ENCODE measurements at places on chromosomes 12 and 14.

- no peak for DNase-seq
Observed at GRCh38 chr12:71555191-71555590, 108.5 kb downstream of the ZFC3H1 start.

GRCh38 chr14:69242311-69243224, 17.4 kb upstream of the GALNT16 start:
- DNase-seq = peak; percentile 21

DNA sequence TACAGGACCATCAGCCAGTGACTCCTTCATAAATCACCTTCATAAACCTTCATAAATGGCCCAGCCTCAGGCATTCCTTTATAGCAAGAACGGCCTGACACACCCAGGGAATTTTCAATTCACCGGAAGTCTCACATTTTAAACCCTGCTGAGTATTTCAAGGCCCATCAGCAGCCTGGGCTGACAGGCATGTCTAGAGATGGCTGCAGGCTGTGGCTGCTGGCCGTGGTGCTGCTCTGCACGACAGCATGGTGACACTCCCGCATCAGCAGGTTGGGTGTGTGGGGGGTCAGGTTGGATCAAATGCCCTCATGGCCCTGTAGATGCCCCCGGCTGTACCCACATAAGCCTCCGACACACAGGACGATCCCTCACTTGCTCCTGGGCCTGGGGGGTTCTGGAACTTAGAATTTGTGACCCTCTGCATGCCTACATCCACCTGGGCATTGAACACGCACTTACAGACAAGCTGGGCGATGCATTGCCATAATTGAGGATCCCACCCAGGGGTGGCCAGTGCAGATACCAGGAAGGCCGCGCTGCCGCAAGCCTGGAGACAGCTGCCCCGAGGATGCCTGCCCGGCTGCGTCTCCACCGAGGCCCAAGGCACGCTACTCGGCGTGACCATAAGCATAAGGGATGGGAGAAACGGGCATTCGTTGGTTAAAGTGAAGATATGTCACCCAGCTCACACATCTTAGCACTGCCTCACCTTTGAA, 124.3 kb downstream of the PIWIL1 start:
- no peak for DNase-seq

GRCh38 chr14:90648421-90648820, 167.8 kb downstream of the TTC7B start:
- DNase-seq = no peak

DNA sequence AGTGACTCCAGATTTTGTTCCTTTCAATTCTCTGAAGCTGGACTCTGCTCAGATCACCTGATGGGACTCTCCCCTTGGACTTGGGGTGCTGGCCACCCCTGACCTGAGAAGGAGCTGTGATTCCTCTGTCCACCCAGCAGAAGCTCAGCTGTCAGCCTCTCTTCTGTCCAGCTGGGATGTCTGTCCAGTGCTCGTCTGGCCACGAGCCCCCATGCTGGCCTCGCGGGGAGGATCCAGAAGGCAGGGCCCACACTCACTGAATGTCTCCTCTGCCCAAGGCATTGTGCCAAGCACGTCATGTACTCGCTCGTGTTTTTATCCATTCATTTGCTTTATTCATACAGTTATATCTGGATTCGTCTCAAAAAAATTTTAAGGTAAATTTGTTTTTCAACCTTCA, 14.2 kb upstream of the SLC24A4 start:
- no peak for DNase-seq

GRCh38 chr12:108538146-108538545, 22.8 kb downstream of the SART3 start:
- no peak for DNase-seq

DNA sequence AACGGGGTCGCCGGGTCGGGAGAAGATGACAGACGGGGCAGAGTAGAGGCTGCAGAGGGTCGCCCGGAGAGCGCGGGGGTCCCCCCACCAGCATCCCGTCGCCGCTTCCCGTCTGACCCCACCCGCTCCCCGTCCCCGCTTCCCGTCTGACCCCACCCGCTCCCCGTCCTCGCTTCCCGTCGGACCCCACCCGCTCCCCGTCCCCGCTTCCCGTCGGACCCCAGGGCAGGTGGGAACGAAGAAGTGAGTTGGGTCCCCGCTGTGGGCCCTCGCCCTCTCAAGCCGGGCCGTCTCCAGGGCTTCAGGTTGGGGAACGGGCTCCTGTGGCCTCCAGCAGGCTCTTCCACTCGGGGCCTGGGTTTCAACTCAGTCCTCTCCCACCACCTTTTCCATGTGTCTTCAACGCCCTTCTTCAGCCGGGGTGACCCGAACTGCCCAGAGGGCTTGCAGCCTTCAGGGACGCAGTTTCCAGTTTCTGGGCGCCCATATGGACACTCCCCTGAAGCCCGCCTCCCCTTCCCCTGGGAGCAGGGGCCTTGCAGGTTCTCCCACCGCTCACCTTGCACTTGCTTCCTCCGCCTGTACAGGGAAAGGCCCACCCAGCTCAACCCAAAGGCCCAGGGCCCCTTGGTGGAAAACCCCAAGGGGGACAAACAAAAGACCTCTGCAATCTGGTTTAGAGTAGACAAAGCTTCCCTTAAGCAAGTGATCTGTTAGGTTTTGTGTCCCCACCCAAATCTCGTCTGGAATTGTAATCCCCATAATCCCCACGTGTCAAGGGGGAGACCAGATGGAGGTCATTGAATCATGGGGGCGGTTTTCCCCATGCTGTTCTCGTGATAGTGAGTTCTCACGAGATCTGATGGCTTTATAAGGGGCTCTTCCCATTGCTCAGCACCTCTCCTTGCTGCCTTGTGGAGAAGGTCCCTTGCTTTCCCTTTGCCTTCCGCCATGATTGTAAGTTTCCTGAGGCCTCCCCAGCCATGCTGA, 66.5 kb downstream of the TNFAIP2 start:
- DNase-seq = no peak

DNA sequence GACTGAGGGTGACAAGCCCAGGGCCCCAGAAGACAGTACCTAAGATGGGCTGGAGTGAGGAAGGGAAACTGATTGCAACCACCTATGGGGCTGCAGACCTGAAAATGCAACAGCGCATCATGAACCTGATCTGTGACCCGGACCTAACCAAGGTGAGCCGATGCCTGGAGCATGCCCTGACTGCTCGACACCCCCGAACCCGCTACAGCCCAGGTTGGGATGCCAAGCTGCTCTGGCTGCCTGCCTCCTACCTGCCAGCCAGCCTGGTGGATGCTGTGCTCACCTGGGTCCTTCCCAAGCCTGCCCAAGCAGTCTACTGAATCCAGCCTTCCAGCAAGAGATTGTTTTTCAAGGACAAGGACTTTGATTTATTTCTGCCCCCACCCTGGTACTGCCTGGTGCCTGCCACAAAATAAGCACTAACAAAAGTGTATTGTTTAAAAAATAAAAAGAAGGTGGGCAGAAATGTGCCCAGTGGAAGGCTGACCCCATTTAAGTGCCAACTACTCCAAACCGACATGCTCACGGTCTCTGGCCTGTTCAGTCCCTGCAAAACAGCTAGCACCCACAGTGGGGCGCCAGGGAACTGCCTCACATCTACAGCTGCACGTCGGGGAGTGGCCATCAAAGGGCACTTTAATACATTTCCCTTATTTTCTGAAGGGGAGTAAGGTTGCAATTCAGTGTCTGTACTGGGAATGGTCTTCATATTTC, 4.2 kb downstream of the RDH5 start:
- peak; percentile 56 for DNase-seq

GRCh38 chr12:7042842-7043241, 17.7 kb upstream of the C1S start:
- DNase-seq = no peak

- no peak for DNase-seq
Observed at GRCh38 chr12:10512798-10513197, 7.1 kb downstream of the EIF2S3B start.

- no peak for DNase-seq
Observed at GRCh38 chr12:52126050-52126604, 46.6 kb downstream of the SMIM41 start.

GRCh38 chr12:50187084-50187900, 20.1 kb upstream of the CERS5 start:
- no peak for DNase-seq

GRCh38 chr12:79344855-79345847, 345.6 kb downstream of the PAWR start:
- DNase-seq = no peak

DNA sequence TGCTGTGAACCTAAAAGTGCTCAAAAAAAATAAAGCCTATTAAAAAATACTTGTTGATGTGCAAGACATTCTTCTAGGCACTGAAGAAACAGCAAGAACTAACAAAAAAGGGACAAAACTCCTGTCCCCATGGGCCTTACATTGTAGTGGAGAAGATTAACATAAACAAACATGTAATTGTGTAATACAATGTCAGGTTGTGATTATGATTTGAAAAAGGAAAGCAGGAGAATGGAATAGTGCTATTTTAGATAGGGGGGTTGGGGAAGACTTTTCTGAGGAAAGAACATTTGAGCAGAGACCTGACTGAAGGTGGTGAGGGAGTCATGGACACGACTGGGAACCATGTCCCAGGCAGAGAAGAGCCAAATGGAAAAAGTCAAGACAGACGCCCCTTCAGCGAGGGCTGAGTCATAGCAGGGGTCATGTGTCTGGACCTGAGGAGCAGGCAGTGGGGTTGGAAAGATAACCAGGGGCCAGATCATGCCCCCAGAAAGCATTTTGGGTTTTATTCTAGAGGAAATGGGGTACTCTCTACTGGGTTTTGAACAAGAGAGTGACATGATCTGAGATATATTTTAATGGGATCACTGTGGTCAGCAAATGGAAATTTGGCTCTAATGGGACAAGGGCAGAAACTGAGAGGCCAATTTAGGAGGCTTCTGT, 19.4 kb upstream of the IFNG start:
- DNase-seq = no peak

- DNase-seq = no peak
Observed at GRCh38 chr14:31320216-31320615, 100.1 kb downstream of the HEATR5A start.

DNA sequence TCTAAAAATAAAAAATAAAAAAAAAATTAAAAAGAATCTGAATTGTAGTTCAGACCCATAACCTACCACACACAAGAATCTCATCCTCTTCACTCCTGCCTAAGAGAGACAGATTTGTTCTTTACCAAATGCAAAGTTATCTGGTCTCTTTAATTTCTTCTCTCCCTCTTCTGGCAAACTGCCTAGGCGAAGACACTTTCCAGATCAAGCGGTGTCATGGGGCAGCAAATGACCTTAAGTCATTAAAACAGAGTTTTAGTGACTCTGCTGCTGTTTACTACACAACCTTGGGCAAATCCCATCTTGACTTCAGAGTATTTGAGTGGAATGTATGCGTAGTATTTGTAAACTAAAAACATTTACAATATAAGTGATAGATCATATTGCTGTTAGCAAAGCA, 60.9 kb upstream of the NID2 start:
- no peak for DNase-seq

GRCh38 chr12:25207411-25207810, 12.4 kb downstream of the ETFRF1 start:
- no peak for DNase-seq

DNA sequence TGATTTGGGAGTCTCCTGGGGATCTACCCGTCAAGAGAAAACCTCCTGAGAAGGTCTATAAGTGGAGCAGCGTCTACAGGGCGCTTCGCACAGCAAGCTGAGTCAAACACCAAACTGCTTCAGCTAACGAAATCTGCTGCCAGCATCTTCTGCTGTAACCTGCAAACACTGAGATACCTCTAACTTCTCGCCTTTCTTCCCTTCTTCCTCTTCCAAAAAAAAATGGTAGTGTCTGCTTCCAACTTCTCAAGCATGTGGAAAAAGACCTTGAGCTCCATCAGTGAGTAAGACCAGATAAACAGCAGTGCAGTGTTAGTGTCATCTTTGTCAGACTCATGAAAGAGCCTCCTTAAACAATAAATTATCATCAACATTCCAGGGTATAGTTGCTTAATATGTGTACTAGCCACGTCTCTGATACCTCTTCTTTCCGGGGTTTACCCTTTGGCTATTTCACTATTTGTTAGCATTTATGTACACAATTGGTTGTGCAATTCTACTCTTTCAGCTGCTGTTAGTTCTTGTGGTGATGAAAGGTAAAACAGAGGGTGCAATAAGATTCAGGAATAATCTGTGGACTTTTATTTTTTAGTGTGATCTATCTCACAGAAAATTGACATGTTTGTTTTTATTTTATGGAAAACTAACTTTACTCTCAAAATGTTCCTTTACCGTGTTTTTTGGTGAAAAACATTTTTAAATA, 81.6 kb downstream of the LLPH start:
- no peak for DNase-seq

DNA sequence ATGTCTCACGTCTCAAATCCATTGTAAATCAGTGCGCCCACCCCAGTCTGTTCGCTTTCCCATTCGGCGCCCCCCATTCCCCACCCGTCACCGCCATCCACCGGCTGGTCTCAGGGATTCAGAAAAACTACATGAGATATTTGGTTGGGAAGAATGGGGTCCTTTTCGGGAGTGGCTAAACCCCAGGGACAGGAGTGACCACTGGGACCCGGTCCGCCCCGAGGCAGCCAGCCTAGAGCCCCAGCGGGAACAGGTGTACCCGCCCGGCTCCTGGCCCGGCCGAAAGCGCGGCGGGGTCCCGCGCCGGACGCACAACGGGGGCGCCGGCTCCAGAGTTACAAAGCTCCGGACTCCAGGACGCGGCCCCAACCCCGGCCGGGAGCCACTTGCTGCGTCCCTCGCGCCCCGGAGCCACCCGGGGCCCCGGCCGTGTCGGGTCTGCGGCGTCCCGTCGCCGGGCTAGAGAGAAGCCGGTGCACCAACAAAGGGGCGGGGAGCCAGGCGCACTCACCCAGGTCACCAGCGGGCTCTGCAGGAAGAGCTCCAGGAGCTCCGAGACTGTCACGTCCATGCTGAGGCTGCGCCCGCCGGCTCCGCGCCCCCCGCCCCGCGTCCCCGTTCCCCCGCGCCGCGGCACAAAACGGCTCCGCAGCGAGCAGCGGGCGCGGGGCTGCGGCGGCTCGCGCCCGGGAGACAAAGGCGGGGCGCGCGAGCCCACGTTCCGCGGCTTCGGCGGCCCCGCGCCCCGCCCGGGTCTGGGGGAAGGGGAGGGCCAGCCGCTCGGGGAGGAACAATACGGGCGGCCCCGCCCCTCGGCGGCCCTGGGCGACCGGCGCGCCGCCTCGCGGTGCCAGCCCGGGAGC, at the start of gene CCDC88C:
Gene CCDC88C, minus strand, starts transcription at position 701 of the 863 bp plus-strand sequence. Its CDS starts 130 bp downstream, at position 571.
- peak; percentile 70 for DNase-seq
